ENCODE measurements at places on chromosomes 2 and 18.

GRCh38 chr2:71891719-71892422 is 255.8 kb downstream of the CYP26B1 start:
- H3K27me3 ChIP-seq: no peaks in the 10 kb centered on the region
- no peaks in the 10 kb centered on the region for H3K36me3 ChIP-seq
- no peak for DNase-seq
- H3K4me1 ChIP-seq: no peaks in the 10 kb centered on the region
- no peak overlapping the region for H3K4me3 ChIP-seq

DNA sequence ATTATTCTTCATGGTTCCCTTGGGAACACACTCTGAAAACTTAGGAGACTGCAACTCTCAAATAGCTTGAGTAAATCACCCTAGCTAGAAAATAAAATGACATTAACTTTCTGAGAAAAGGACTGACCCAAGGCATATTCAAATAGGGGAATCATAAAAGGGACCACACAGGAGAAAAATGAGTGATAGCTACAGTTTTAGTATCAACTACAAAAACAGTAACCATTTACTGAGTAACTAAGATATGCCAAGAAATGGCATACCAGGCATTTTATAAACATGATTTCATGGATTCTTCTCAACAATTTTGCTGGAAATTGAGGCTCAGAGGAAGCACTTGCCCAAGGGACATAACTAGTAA is 84.5 kb downstream of the AFF3 start:
- DNase-seq: no peak
- peaks cover 35% of the 10 kb centered on the region for H3K4me1 ChIP-seq
- H3K36me3 ChIP-seq: peaks cover 21% of the 10 kb centered on the region
- H3K27me3 ChIP-seq: no peaks in the 10 kb centered on the region

DNA sequence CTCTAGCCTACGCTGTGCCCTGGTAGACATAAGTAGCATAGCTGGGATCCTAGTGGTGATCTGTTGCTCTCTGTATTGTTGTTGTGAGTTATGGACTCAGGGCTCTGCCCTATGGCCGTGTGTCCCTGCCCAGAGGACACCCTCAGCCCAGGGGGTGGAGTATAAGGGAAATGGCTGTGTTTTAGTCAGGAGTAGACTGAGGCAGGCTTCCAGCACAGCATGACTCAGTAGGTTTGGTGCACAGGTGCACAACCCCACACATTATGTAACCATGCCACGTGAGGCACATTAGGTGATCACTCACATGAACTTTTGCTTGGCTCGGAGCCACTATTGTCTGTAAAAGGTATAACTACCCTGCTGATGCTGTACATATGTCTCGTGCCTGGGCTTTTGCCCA is 59.9 kb upstream of the PEX13 start:
- no peak overlapping the region for H3K4me3 ChIP-seq
- H3K4me1 ChIP-seq: no peaks in the 10 kb centered on the region
- H3K27ac ChIP-seq: no peak overlapping the region

DNA sequence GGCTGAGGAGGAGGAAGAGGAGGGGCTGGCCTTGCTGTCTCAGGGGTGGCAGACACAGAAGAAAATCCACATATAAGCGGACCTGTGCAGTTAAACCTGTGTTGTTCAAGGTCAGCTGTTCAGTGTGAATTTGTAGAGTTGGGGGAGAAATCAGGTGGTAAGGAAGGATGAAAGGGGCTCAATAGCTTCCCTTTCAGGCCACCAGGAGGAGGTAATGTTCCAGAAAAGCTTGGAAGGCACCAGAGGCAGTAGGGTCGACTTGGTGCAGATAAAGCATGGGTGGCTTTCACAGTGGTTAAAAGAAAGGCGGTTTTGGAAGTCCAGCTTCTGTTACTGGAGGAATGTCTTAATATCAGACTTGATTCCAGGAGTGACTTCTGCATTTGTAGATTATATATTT is 167.4 kb downstream of the THSD7B start:
- no peaks in the 10 kb centered on the region for H3K36me3 ChIP-seq
- peaks cover 4% of the 10 kb centered on the region for H3K27me3 ChIP-seq
- no peak overlapping the region for H3K4me3 ChIP-seq
- no peak overlapping the region for H3K27ac ChIP-seq
- DNase-seq: peak; percentile 15

DNA sequence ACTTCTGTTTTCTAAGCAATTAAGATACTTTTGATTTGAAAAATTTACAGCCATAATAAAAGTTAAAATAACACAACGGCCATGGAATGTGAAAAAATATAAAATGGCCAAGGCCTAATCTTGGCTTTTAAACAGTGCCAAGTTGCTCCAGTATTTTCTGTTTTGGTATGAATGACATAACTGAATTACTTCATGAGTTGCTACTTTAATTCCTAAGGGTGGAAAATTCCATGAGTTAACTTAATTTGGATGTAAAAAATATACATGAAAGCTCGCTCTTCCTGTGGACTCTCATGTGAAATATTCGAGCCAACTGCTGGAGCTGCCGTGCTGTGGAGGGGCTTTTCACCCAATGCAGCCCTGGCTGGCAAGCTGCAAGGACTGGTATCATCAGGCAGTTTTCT is 286.0 kb upstream of the CCDC68 start:
- H3K4me1 ChIP-seq: no peaks in the 10 kb centered on the region
- no peaks in the 10 kb centered on the region for H3K27me3 ChIP-seq
- DNase-seq: no peak
- no peak overlapping the region for H3K4me3 ChIP-seq

- H3K36me3 ChIP-seq: no peaks in the 10 kb centered on the region
- no peak for DNase-seq
- no peaks in the 10 kb centered on the region for H3K27me3 ChIP-seq
Observed at GRCh38 chr18:5982332-5982731, 87.0 kb upstream of the TMEM200C start.

GRCh38 chr2:96952976-96953610 is 33.3 kb downstream of the FAM178B start:
- no peak overlapping the region for H3K4me3 ChIP-seq
- no peak overlapping the region for H3K27ac ChIP-seq
- DNase-seq: no peak
- H3K27me3 ChIP-seq: peaks cover 18% of the 10 kb centered on the region
- H3K4me1 ChIP-seq: no peaks in the 10 kb centered on the region
- no peaks in the 10 kb centered on the region for H3K36me3 ChIP-seq

DNA sequence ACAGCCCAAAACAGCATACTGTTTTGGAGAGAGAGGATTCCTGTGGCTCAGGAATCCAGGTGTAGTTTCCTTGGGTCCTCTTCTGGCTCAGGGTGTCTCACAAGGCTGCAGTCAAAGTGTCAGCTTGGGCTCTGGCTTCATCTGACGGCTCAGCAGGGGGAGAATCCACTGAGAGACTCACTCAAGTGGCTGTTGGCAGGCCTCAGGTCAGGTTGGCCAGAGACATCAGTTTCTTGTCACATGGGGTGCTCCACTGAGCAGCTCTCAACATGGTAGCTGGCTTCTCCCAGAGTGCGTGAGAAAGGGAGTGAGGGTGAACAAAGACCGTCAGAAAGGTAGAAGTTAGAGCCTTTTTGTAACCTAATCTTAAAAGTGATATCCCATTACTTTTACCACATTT is 168.4 kb downstream of the SOCS6 start:
- no peak overlapping the region for H3K27ac ChIP-seq
- DNase-seq: no peak
- H3K4me1 ChIP-seq: no peaks in the 10 kb centered on the region
- no peaks in the 10 kb centered on the region for H3K36me3 ChIP-seq

- H3K27ac ChIP-seq: no peak overlapping the region
- DNase-seq: no peak
- H3K27me3 ChIP-seq: peaks cover 2% of the 10 kb centered on the region
- H3K36me3 ChIP-seq: no peaks in the 10 kb centered on the region
- H3K4me1 ChIP-seq: no peaks in the 10 kb centered on the region
- no peak overlapping the region for H3K4me3 ChIP-seq
Observed at GRCh38 chr2:18498531-18498930, 61.9 kb downstream of the RDH14 start.

Measured in DND-41 (cell line).